ENCODE measurements at places on chromosomes 5 and 9. TPM values are rescaled to one million over a fixed set of nuclear protein-coding genes. Genes with fewer than 3 reads are reported as not detected.

NUTM2G gene
- total RNA-seq: not detected

PLCXD3 gene
- 0.22 TPM for total RNA-seq

SLC46A2 gene
- total RNA-seq: not detected

CARTPT gene
- not detected for total RNA-seq

ZNG1F gene
- 2.2 TPM for total RNA-seq

PCDHGB6 gene
- 1.9 TPM for total RNA-seq

UNC13B gene
- total RNA-seq: 11.9 TPM

UHRF2 gene
- total RNA-seq: 61.1 TPM

DNA sequence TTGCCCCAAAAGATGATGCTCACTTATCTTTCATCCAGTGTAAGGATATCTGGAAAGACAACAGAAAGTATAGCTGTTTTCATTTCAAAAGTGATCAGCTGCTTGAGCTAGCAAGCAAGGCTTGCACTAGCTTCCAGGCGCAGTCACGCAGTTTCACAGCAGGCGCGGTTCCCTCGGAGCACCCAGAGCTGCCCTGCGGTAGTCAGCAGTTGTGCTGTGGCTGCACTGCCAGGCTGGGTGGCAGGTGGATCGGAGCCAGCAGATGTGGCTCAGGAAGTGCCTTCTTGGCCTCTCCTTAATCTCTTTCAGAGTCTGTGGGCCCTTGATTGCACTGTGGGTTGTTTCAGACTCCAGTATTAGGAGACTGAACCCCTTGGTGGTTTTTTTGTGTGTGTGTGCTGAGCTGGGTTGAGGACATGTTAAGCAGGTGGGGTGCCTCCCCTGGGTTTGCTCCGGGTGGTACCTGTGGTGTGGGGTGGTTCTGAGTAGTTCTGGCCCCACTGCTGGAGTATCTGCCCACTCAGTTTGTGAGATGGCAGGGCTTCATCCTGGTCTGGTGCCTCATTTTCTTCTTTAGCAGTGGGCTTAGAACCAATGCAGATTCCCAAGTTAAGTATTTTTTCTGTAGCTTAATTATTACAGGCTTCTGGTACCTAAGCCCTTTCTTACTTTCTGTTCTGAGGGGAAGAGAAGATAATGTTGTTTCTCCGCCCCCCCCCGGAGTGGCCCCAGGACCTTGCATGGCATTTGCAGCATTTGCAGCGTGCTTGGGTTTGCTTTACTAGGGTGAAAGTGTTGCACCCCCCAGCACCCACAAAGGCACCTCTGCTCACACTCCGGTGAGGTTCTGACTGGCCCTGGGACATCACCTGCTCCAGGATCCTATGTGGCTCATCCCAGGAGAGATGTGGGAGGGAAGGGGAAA lies 16.4 kb downstream of the TENT4A start:
- H3K4me1 ChIP-seq: peaks cover 36% of the 10 kb centered on the region
- no peak for DNase-seq
- H3K27me3 ChIP-seq: no peaks in the 10 kb centered on the region
- no peak overlapping the region for H3K27ac ChIP-seq

DNA sequence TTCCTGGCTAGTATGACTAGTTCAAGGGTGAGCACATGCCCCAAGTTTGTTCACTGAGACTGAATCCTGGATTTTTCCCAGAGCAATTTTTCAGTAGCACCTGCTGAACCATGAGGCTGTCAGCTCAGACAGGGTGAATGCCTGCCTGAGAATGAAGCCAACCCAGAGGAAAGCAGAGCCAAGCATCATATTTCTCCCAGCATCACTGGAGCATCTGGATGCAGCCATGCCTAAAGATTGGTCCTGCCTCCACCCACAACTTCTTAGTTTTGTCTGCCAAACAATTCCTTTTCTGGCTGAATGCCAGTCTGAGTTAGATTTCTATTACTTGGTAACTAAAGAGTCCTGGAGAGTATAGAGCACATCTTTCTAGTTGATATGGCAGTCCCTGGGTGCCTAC lies 343.6 kb downstream of the CSNK1G3 start:
- H3K27ac ChIP-seq: no peak overlapping the region
- H3K4me1 ChIP-seq: no peaks in the 10 kb centered on the region
- no peaks in the 10 kb centered on the region for H3K36me3 ChIP-seq
- H3K27me3 ChIP-seq: no peaks in the 10 kb centered on the region
- H3K4me3 ChIP-seq: no peak overlapping the region
- DNase-seq: no peak

DNA sequence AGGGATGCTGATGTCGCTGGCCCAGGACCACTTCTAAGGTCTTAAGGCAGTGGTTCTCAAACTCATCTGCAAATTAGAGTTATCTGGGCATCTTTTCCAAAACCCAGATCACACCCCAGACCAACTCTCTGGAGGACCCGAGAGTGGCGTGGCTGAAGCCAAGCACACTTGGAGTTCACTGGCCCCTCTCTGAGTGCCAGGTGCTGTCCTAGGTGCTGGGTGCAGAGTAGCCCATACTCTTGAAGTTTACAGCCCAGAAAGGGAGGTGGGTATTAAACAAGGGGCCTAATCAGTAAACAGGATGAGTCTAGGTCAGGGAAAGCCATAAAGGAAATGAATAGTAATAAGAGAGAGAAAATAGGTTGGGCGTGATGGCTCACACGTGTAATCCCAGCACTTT lies 17.6 kb downstream of the CAMK2A start:
- H3K27ac ChIP-seq: no peak overlapping the region
- H3K27me3 ChIP-seq: no peaks in the 10 kb centered on the region
- DNase-seq: no peak
- H3K4me3 ChIP-seq: no peak overlapping the region
- H3K4me1 ChIP-seq: no peaks in the 10 kb centered on the region

GRCh38 chr5:119789406-119790117 lies 160.2 kb downstream of the FAM170A start:
- H3K4me3 ChIP-seq: no peak overlapping the region
- H3K27ac ChIP-seq: no peak overlapping the region
- H3K36me3 ChIP-seq: no peaks in the 10 kb centered on the region
- no peaks in the 10 kb centered on the region for H3K4me1 ChIP-seq
- no peaks in the 10 kb centered on the region for H3K27me3 ChIP-seq

- DNase-seq: no peak
- H3K27ac ChIP-seq: no peak overlapping the region
- H3K4me1 ChIP-seq: peaks cover 48% of the 10 kb centered on the region
- H3K27me3 ChIP-seq: no peaks in the 10 kb centered on the region
- H3K36me3 ChIP-seq: peaks cover 54% of the 10 kb centered on the region
- H3K4me3 ChIP-seq: no peak overlapping the region
Measured at GRCh38 chr5:150542933-150543445, 35.1 kb downstream of the NDST1 start.

GRCh38 chr9:124855566-124855943 lies 2.3 kb downstream of the WDR38 start:
- H3K27me3 ChIP-seq: no peaks in the 10 kb centered on the region
- no peak overlapping the region for H3K27ac ChIP-seq
- DNase-seq: no peak
- peaks cover 9% of the 10 kb centered on the region for H3K4me1 ChIP-seq

- H3K4me1 ChIP-seq: peaks cover 55% of the 10 kb centered on the region
- no peaks in the 10 kb centered on the region for H3K36me3 ChIP-seq
- H3K27me3 ChIP-seq: no peaks in the 10 kb centered on the region
- H3K27ac ChIP-seq: peak overlapping the region; percentile 79
- peak; percentile 74 for DNase-seq
Measured at GRCh38 chr5:149559706-149560105, 8.5 kb upstream of the CSNK1A1 start.

DNA sequence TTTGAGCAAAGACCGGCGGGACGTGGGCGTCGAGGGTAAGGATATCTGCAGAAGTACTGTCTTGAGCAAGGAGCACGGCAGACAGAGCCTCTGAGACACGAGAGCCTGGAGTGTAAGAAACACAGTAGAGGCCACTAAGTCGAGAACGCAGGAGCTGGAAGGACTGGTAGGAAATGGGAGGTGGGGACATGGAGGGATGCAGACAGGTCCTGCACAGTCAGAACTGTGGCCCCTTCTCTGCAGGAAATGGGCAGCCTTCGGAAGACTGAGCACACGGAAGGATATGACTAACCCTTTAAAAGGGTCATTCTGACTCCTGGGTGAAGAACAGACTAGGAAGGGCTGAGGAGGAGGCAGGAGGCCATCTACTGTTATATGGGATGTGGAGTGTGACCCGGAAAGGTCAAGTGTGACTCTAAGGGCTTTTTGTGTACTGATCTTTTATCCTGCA lies 1.4 kb upstream of the CAMSAP1 start:
- no peak overlapping the region for H3K27ac ChIP-seq
- peaks cover 27% of the 10 kb centered on the region for H3K4me1 ChIP-seq
- H3K4me3 ChIP-seq: peak overlapping the region; percentile 75
- H3K36me3 ChIP-seq: peaks cover 9% of the 10 kb centered on the region
- DNase-seq: peak; percentile 35

GRCh38 chr5:176631383-176632200 lies 1.1 kb downstream of the EIF4E1B start:
- no peak overlapping the region for H3K4me3 ChIP-seq
- peaks cover 56% of the 10 kb centered on the region for H3K27me3 ChIP-seq
- no peak for DNase-seq
- no peaks in the 10 kb centered on the region for H3K36me3 ChIP-seq
- no peaks in the 10 kb centered on the region for H3K4me1 ChIP-seq

- H3K27ac ChIP-seq: no peak overlapping the region
- no peaks in the 10 kb centered on the region for H3K4me1 ChIP-seq
- H3K4me3 ChIP-seq: no peak overlapping the region
- H3K27me3 ChIP-seq: peaks cover 6% of the 10 kb centered on the region
Measured at GRCh38 chr5:108607421-108607820, 140.3 kb upstream of the FER start.

DNA sequence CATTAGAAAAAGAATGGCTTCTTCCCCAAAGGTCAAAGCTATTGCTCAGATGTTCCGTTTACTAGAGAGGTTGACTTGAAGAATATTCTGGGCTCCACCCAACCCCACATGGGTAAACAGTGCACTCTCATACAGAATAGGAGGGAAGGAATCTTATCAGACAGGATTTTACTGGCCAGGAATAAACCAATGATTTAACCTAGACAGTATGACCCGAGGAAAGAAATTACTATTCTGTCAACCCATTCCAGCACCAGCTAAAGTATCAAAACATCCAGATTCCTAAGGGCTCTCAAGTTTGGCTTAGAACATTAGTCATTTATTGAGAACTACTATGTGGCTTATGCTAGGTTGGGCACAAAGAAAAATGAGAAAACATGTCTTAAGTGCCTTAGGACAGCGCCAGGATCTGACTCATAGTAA lies 493.6 kb upstream of the KLF4 start:
- H3K4me3 ChIP-seq: no peak overlapping the region
- no peaks in the 10 kb centered on the region for H3K27me3 ChIP-seq
- peak; percentile 91 for DNase-seq
- H3K4me1 ChIP-seq: peaks cover 18% of the 10 kb centered on the region
- H3K36me3 ChIP-seq: no peaks in the 10 kb centered on the region
- peak overlapping the region; percentile 75 for H3K27ac ChIP-seq

GRCh38 chr5:143966280-143966679 lies 154.3 kb downstream of the HMHB1 start:
- H3K27me3 ChIP-seq: no peaks in the 10 kb centered on the region
- H3K27ac ChIP-seq: no peak overlapping the region
- H3K4me3 ChIP-seq: no peak overlapping the region
- H3K4me1 ChIP-seq: peaks cover 19% of the 10 kb centered on the region

DNA sequence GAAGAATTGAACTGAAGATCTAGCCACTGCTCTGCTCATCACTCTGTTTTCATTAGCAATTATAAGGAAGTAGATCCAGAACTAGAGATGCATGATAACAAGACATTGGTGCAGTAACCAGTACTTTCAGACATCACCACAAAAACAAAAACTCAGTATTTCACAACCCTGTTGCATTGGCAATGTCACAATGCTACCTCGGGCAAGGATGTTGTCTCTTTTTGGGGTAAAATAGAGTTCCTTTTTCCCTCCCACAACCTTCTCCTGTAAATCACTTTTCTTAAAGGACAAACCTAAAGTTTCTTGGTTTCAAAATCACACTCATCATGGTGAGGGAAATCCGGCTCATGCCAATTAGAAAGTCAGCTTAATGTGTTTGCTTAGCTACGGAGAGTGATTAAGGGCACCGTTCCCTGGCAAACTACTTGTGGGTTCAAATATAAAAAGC lies 420.1 kb upstream of the MEF2C start:
- no peak overlapping the region for H3K27ac ChIP-seq
- no peak for DNase-seq
- H3K27me3 ChIP-seq: no peaks in the 10 kb centered on the region
- no peaks in the 10 kb centered on the region for H3K4me1 ChIP-seq
- no peak overlapping the region for H3K4me3 ChIP-seq
- H3K36me3 ChIP-seq: no peaks in the 10 kb centered on the region

All from GM23248 (cell line).